ENCODE measurements at places on chromosomes 6 and 20. TPM values are rescaled to one million over a fixed set of nuclear protein-coding genes. Genes with fewer than 3 reads are reported as not detected.

Gene CABLES2
- polyA plus RNA-seq: 10.0 TPM

DNA sequence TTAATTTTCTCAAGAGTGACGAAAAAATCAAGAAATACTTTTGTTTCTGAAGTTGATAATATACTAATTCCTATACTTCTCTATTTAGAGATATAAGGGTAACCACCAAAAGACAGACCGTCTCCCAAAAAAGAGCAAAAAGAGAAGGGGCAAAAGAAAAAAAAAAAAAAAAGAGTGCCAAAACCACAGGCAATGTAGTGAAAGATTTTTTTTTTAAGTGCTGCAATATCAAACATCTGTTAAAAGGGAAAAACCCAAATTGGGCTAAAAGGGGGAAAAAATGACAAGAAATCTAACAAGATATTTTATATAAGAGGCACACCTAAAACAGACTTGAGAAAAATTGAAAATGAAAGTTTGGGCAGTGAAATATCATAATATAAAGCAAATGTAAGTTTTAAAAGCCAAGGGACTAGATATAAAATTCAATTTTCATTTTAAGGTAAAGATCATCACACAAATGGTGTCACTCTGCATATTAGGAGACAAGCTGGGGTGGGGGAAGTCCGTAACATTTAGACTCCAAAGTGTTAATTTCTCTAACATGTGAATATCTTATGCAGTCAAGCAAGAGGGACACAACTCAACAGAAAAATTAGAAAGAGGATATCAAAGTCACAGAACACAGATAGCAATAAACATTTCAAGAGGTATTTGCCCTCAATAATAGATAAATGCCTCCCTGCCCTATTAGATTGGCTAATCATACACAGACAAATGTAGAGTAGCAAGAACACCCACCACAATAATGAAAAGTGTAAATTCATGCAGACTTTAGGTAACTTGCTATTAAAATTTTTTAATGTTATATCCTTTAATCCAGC, 9.1 kb downstream of the C6orf52 start:
- no peak for DNase-seq

DNA sequence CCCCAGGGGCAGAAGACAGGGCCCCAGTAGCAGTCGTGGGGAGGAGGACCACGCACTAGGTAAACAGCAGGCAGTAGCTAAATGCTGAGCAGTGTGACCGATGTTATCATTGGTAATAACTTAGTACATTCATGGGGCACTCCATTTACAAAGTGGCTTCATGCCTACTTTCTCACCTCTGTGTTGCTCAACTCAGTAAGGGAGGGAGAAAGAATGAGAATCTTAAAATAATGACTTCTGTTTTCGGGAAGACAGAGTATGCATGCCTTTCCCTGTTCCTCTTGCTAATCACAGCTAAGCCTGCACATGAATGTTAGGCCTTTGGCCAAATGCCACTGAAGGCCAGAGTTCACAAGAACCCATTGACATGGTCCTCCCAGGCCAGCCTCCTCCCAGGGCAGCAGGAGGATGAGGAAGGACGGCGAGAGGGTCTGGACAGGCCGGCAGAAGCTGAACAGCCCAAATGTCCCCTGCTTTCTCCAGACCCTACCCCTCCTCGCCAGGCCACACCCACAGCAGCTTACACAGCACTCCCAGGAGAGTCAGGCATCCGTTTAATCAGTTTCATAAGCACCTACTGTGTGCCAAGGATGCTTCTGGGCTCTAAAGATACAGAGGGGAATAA, 183.4 kb downstream of the ANKRD60 start:
- no peak for DNase-seq

DNA sequence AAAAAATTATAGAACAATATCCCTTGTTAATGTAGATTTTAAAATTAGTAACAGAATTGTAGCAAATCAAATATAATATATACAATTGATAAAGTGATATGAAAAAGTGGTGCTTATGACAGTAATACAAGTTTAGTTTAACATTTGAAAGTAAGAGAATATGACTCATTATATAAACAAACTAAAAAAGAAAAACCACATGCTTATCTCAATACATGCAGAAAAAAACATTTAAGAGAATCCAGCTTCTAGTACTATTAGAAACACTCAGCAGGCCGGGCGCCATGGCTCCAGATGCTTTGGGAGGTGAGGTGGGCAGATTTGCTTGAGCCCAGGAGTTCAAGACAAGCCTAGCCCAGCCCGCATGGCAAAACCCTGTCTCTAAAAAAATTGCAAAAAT, 60.7 kb upstream of the LAMA2 start:
- DNase-seq: no peak

- no peak for DNase-seq
Measured at GRCh38 chr20:11582060-11582459, 335.6 kb upstream of the BTBD3 start.

- DNase-seq: no peak
Measured at GRCh38 chr20:16115911-16116552, 457.2 kb downstream of the KIF16B start.
